Dermis lymphatic vessel endothelial cell (primary cell): ENCODE measurements at places on chromosomes 4 and X. TPM values are rescaled to one million over a fixed set of nuclear protein-coding genes. Genes with fewer than 3 reads are reported as not detected.

MAGEA11 gene
- not detected in 2 replicates for total RNA-seq

RENBP gene
- 29.9 and 44.2 TPM in 2 replicates for total RNA-seq

PNMA6F gene
- total RNA-seq, result not detected in 2 replicates

TSPYL2 gene
- total RNA-seq, result 9.0 and 14.0 TPM in 2 replicates

TRAM1L1 gene
- total RNA-seq, result 0.22 and 1.0 TPM in 2 replicates

RPS6KA6 gene
- 0.54 and 2.0 TPM in 2 replicates for total RNA-seq

COL4A5 gene
- total RNA-seq, result 27.7 and 41.9 TPM in 2 replicates

SPOCK3 gene
- total RNA-seq, result 0.09 TPM in 1 of 2 replicates, not detected in the other

CABS1 gene
- total RNA-seq, result not detected in 2 replicates

XG gene
- total RNA-seq, result 0.09 and 0.11 TPM in 2 replicates

RRH gene
- total RNA-seq, result not detected in 2 replicates

UNC5C gene
- total RNA-seq, result not detected in 2 replicates

UBE2A gene
- 20.7 and 21.7 TPM in 2 replicates for total RNA-seq

PCYT1B gene
- total RNA-seq, result not detected in 2 replicates

ADGRG4 gene
- total RNA-seq, result not detected in 2 replicates

CTAG1A gene
- not detected in 2 replicates for total RNA-seq

ENPEP gene
- total RNA-seq, result 0.17 and 0.33 TPM in 2 replicates

FRMD7 gene
- not detected in 2 replicates for total RNA-seq

GABRA4 gene
- not detected in 2 replicates for total RNA-seq

ERVMER34-1 gene
- total RNA-seq, result under 0.01 and 0.09 TPM in 2 replicates

PPP2R3B gene
- total RNA-seq, result 8.3 and 17.6 TPM in 2 replicates

HTR2C gene
- not detected in 2 replicates for total RNA-seq

ETDA gene
- not detected in 2 replicates for total RNA-seq

PGAM4 gene
- 0.11 TPM in 1 of 2 replicates, not detected in the other for total RNA-seq

TCEAL3 gene
- total RNA-seq, result 7.6 and 7.7 TPM in 2 replicates

NPY1R gene
- under 0.01 and 0.09 TPM in 2 replicates for total RNA-seq

CXCL1 gene
- total RNA-seq, result 1.0 and 5.3 TPM in 2 replicates

FAM236D gene
- not detected in 2 replicates for total RNA-seq

SLITRK4 gene
- total RNA-seq, result under 0.01 TPM in 1 of 2 replicates, not detected in the other

EVC2 gene
- 10.9 and 12.7 TPM in 2 replicates for total RNA-seq

NPY2R gene
- total RNA-seq, result not detected in 2 replicates

AADAT gene
- total RNA-seq, result 0.65 and 0.77 TPM in 2 replicates

FAM53A gene
- 0.65 and 2.1 TPM in 2 replicates for total RNA-seq

FAM3A gene
- total RNA-seq, result 15.6 and 20.3 TPM in 2 replicates

POF1B gene
- 0.87 and 6.6 TPM in 2 replicates for total RNA-seq

PDLIM5 gene
- 75.5 and 105 TPM in 2 replicates for total RNA-seq

NKAP gene
- 2.6 and 3.6 TPM in 2 replicates for total RNA-seq

TLR10 gene
- not detected in 2 replicates for total RNA-seq

CT47C1 gene
- total RNA-seq, result not detected in 2 replicates

ZNF718 gene
- total RNA-seq, result 3.1 and 4.3 TPM in 2 replicates

NSUN7 gene
- total RNA-seq, result under 0.01 TPM in 1 of 2 replicates, not detected in the other

HSFX1 gene
- total RNA-seq, result 0.43 and 0.69 TPM in 2 replicates

ETDB gene
- not detected in 2 replicates for total RNA-seq

MAGEA2B gene
- not detected in 2 replicates for total RNA-seq

SNCA gene
- total RNA-seq, result 121 and 192 TPM in 2 replicates

GRPR gene
- 0.11 TPM in 1 of 2 replicates, not detected in the other for total RNA-seq

UGT2B15 gene
- not detected in 2 replicates for total RNA-seq

APELA gene
- total RNA-seq, result not detected in 2 replicates
